Upper lobe of right lung (tissue), 1 donor: ENCODE measurements at places on chromosomes 5 and 9. TPM values are rescaled to one million over a fixed set of nuclear protein-coding genes. Genes with fewer than 3 reads are reported as not detected.
A peak's percentile ranks its signal among the peaks of the same experiment; 100 is the strongest.

DNA sequence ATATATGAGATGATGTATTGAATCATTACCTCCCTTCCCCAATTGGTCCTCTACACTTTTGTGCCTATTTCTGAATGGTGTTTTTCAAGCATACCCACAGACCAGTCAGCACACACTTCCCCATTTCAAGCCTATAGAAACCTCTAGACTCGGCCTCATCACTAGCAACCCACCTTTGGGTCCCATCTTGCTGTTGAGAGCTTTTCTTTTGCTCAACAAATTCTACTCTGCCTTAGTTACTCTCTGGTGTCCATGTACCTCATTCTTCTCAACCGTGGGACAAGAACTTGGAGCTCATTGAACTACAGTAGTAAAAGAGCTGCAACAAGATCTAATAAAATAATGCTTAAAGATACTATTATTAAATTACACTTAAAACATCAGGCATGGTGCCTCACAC, 49.0 kb upstream of the KDM4C start:
- no peaks in the 10 kb centered on the region for H3K36me3 ChIP-seq
- H3K4me3 ChIP-seq = no peak overlapping the region
- no peak for DNase-seq
- no peaks in the 10 kb centered on the region for H3K27me3 ChIP-seq
- no peaks in the 10 kb centered on the region for H3K4me1 ChIP-seq

DNA sequence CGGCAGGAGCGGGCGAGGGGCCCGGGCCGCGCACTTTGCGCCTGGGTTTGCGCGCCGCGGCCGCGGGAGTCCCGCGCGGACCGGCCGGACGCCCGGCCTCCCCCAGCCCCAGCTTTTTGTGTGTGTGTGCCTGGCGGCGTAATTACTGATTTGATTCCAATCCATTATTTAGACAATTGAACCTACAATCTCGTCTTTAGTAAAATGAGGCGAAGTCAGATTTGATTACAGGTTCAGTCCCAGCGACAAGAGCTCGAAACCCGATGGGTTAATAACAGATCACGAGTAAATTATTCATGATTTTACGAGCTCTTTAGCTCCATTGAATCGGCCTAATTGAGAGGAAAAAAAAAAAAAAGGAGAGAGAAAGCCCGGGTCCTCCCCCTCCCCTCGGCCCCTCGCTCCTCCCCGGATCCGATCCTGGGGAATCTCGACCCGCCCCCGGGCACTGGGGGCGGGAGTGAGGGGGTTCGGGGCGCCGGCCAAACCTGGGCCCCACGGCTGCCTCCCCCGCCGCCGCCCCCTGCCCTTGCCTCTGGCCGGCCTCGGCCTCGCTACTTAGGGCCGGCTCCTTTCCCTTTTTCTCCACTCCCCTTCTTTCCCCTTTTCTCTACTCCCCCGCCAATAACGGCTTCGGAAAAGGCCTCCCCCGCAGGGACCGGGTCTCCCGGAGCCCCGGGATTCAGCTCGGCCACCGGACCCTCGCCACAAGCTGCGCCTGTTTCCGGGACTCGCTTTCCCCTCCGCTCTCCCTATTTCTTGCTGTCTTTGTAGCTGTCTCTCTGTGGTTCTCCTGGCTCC, 6.6 kb downstream of the LHX2 start:
- peaks cover 100% of the 10 kb centered on the region for H3K27me3 ChIP-seq
- H3K4me3 ChIP-seq = no peak overlapping the region
- H3K4me1 ChIP-seq = peaks cover 24% of the 10 kb centered on the region
- DNase-seq = peak; percentile 56

DNA sequence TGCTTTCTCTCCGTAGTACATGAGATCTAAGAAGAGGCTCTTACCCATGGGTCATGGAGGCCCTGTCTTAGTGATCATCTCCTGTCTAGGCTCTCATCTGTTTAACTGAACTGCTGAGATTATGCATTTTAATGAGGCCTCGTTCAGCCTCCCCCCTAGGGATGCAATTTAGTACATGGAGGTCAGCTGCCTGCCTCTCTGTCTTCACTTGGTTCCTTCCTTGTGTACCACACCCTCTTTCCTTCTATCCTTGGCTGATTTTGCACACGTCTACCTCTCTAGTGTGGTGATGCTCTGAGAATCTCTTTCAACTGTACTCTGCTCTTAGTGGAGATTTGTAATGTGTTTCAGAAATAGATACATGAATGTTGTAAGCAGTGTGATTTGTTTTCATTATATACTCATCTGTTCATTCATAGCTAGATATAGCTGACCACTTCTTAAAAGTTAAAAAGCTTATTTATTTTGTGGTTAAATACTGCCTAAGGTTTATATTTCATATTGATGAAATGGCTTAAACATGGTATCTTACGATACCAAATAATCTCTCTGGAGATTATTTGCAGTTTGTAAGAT, 3.5 kb upstream of the ACTBL2 start:
- H3K27ac ChIP-seq = no peak overlapping the region
- H3K27me3 ChIP-seq = no peaks in the 10 kb centered on the region
- no peak overlapping the region for H3K4me3 ChIP-seq
- no peaks in the 10 kb centered on the region for H3K4me1 ChIP-seq

The ACTBL2 gene
- not detected for total RNA-seq

DNA sequence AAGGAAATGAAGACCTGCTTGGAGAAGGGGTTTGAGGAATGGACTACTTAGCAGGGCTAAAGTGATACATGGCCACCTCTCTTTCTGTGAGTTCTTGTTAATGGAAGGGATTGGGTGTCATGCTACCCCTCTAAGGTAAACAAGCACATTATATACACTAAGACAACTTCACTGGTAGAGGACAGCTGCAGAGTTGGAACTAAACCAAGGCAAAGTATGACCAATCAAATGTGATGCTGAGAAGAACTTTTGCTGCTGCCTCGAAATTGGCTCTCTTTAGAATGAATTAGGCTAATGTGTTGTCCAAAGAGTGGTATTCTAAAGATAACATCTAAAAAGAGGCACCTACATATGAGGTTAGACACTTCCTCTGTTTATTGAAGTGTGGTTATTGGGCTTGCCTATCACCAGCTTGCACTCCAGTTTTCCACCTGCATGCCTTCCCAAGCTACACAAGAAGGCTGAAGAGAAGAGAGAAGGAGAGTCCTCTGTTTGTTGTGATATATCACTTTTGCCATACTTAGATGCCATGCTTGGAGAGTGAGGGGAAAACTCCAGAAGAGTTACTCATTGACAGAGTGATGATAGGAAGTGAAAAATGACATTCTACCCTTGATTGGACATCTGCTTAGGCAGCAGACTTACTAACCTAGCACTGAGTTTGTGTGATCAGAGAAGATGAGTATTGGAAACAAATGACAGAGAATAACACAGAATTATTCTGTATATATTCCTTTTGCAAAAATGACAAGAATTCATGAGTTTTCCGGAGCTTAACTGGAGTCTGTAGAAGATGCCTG, 536.1 kb downstream of the ZNF608 start:
- H3K4me1 ChIP-seq = no peaks in the 10 kb centered on the region
- DNase-seq = no peak
- no peak overlapping the region for H3K27ac ChIP-seq
- no peak overlapping the region for H3K4me3 ChIP-seq

GRCh38 chr9:69885474-69885929, 64.9 kb downstream of the CFAP95 start:
- no peaks in the 10 kb centered on the region for H3K27me3 ChIP-seq
- DNase-seq = no peak
- no peaks in the 10 kb centered on the region for H3K36me3 ChIP-seq
- no peak overlapping the region for H3K4me3 ChIP-seq

The SPATA31D1 gene
- total RNA-seq = not detected

DNA sequence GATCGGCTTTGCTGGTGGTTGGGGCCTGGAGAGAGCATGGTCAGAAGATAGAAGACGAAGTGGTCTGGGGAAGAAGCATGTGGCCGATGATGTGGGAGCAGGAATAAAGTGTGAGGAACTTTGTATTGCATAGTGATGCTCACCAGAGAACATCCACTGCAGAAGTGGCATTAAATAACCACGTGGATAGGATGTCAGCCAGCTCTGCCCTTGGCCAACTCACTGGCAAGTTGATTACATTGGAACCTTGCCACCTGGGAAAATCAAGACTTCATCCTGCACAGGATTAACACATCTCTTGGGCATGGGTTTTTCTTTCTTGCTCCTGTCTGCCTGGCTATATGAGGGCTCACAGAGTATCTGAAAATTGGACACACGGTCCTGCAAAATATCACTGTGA, 217.4 kb downstream of the DMRT2 start:
- H3K36me3 ChIP-seq = no peaks in the 10 kb centered on the region
- no peak overlapping the region for H3K4me3 ChIP-seq
- no peaks in the 10 kb centered on the region for H3K27me3 ChIP-seq
- H3K27ac ChIP-seq = no peak overlapping the region
- H3K4me1 ChIP-seq = no peaks in the 10 kb centered on the region

GRCh38 chr9:70156729-70157128, 102.0 kb upstream of the SMC5 start:
- no peak overlapping the region for H3K27ac ChIP-seq
- no peak overlapping the region for H3K4me3 ChIP-seq
- H3K27me3 ChIP-seq = no peaks in the 10 kb centered on the region
- DNase-seq = no peak

- H3K4me1 ChIP-seq = no peaks in the 10 kb centered on the region
- no peak overlapping the region for H3K27ac ChIP-seq
- DNase-seq = no peak
Observed at GRCh38 chr9:8420416-8420815, 620.8 kb upstream of the DMAC1 start.

The NACC2 gene
- total RNA-seq = 33.5 TPM

DNA sequence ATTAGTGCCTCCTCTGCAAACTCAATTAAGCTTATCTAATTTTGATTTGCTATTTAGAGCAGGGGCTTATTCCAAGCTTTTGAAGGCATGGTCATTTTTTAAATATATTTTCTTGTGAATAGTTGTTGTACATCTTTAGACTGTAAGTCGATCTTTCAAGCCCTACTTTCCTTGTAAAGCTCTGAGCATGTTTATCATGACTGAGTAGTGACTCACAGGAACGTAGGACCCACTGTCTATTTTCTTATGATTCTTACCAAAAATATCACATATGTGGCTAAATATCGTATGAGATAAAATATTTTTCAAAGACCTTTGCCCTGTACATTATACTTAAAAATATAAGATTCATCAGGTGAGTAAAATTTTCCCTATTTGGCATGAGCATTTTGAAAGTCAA, 440.4 kb upstream of the GRIN3A start:
- H3K27me3 ChIP-seq = no peaks in the 10 kb centered on the region
- H3K27ac ChIP-seq = no peak overlapping the region
- DNase-seq = no peak
- no peaks in the 10 kb centered on the region for H3K36me3 ChIP-seq
- H3K4me3 ChIP-seq = no peak overlapping the region

The LAMC3 gene
- total RNA-seq = 28.5 TPM

GRCh38 chr9:15246243-15246642, 60.8 kb downstream of the TTC39B start:
- no peaks in the 10 kb centered on the region for H3K36me3 ChIP-seq
- no peaks in the 10 kb centered on the region for H3K27me3 ChIP-seq
- H3K4me1 ChIP-seq = peaks cover 12% of the 10 kb centered on the region
- H3K4me3 ChIP-seq = no peak overlapping the region
- no peak for DNase-seq

The GRXCR2 gene
- not detected for total RNA-seq

GRCh38 chr5:67303356-67303755, 106.8 kb upstream of the CD180 start:
- H3K27ac ChIP-seq = no peak overlapping the region
- no peaks in the 10 kb centered on the region for H3K36me3 ChIP-seq
- H3K4me3 ChIP-seq = no peak overlapping the region
- DNase-seq = no peak
- no peaks in the 10 kb centered on the region for H3K27me3 ChIP-seq

DNA sequence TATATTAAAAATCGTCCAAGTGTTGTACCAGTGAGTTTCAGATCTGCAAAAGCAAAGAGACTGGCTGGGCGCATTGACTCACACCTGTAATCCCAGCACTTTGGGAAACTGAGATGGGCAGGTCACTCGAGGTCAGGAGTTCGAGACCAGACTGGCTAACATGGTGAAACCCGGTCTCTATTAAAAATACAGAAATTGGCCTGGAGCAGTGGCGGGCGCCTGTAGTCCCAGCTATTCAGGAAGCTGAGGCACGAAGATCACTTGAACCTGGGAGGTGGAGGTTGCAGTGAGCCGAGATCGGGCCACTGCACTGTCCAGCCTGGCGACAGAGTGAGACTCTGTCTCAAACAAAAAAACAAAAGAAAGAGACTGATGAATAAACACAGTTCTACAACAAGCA, 18.3 kb upstream of the B4GALT1 start:
- H3K27me3 ChIP-seq = no peaks in the 10 kb centered on the region
- no peak overlapping the region for H3K27ac ChIP-seq
- H3K4me3 ChIP-seq = no peak overlapping the region
- H3K36me3 ChIP-seq = no peaks in the 10 kb centered on the region
- peaks cover 15% of the 10 kb centered on the region for H3K4me1 ChIP-seq
- no peak for DNase-seq

DNA sequence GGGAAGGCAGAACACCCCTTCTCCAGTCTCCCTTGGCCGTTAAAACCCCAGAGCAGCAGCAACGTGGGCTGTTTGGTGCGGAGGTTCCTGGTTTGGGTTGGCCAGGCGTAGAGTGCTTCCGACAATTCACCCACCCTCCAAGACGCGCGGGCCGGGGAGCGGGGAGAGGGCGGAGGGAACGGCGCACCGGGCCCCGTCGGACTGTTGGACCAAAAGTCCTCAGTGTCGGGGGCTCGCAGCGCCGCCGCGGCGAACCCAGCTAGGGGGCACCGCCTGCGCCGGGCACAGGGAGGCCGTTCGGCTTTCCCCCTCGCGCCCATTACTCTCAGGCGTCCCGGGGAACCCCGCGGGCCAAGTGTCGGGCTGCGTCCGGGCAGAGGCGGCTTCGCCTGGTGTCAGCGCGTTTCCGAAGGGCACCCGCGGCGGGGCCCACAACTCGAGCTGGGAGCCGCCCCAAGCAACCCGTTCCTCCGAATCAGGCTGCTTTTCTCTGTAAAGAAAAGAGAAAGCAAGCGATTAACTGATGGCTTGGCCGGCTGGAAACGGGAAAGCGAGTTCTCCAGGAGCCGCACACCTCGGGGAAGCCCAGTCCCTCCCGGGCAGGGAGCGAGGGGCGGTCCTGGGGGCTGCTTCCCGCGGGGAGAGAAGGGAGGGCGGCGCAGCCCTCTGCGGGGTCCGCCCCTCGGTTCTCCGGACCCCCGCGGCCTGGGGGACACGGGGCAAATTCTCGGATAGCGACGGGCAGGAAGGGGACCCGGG, 145.5 kb downstream of the ERCC6L2 start:
- no peaks in the 10 kb centered on the region for H3K27me3 ChIP-seq
- no peaks in the 10 kb centered on the region for H3K36me3 ChIP-seq
- peak overlapping the region; percentile 67 for H3K4me3 ChIP-seq

DNA sequence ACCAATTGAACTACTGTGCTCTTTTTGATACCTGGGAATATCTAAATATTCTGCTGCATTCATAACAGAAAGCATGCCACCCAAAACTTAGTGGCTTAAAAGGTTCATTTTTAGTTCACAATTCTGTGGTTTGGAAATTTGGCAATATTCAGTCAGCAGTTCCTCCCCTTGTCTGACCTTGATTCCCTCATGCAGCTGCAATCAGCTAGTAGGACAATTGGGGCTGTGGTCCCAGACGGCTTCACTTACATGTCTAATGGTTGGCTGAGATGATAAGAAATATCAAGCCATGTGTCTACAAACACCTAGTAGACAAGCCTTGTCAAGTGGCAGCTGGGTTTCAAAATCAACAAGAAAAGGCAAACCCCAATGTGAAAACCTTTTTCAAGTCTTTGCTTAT, 51.3 kb downstream of the ANXA1 start:
- no peak overlapping the region for H3K27ac ChIP-seq
- DNase-seq = no peak
- H3K27me3 ChIP-seq = no peaks in the 10 kb centered on the region
- H3K36me3 ChIP-seq = no peaks in the 10 kb centered on the region

The DRD1 gene
- 0.58 TPM for total RNA-seq
